ENCODE measurements at places on chromosomes 5 and 9.

GRCh38 chr5:148147415-148147814 is 20.9 kb upstream of the SPINK14 start:
- no peak for DNase-seq

DNA sequence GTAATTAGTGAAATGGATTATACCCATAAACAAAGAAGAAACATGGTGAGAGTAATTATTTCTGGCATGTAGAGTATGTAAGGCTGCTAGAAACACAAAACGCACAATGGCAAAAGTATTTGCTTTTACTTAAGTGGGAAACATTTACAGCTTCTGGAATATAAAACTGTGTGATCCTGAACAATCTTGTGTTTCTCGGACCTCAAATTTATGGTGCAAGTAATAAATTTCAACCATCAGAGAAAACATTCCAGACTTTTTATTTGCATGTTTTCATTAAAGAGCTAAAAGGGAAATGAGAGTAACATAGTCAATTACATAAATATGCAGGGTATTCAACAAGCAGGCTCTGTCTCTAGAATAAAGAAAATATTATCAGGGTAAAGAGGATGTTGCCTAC is 17.2 kb upstream of the PRR16 start:
- no peak for DNase-seq

DNA sequence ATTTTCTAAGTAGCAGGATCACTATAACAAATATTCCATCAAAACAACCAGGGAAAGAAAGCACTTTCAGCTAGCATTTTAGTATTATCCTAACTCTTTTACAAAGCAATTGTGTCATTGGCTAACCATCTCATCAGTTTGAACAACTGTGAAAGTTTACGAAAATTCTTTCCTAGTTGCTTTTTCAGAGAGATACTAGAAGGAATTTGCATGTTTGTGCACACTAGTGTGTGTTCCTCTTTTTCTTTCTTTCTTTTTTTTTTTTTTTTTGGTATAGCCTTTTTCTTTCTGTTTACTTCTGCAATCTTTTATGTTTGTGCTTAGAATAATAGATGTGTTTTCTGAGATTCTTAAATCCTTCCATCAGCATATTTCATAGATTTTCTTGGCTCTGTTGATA is 124.7 kb upstream of the SEMA6A start:
- DNase-seq = no peak

GRCh38 chr9:129178568-129179382 is 714 bp upstream of the IER5L start:
- DNase-seq = no peak

GRCh38 chr5:14471507-14471906 is 110.1 kb upstream of the OTULINL start:
- no peak for DNase-seq

- DNase-seq = no peak
These were observed 2.8 kb upstream of the CMYA5 start for GRCh38 chr5:79686799-79687198.

DNA sequence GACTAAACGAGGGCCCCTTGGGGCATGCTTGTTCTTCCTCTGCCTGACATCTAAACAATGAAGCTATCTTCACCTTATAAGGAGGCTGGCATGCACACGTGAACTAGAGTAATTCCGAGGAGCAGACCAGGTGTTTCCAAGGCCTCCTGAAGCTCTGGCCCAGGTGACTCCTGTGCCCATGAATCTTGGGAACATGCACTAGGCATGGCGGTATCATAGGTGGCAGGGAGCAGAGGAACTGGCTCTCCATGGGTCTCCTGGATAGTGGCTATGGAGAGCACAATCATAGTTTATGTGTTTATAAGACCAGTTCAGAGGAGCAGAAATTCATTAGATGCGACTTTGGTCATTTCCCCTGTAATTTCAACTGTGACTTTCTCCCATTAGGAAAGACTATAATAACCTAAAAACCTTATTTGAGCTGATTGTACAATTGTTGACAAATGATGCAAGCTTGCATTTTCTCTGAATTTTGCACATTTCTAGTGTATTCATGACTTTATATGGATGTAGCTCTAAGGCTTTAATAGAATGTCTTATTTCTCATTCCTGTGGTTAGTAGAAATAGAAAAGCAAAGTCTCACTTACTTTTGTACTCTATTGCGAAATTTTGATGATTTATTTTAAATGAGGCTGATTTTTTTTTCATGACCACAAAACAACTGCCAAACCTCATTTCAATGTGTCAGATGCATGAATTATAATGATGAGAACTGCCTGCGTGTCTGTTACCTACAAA is 135.3 kb upstream of the RPS23 start:
- no peak for DNase-seq

DNA sequence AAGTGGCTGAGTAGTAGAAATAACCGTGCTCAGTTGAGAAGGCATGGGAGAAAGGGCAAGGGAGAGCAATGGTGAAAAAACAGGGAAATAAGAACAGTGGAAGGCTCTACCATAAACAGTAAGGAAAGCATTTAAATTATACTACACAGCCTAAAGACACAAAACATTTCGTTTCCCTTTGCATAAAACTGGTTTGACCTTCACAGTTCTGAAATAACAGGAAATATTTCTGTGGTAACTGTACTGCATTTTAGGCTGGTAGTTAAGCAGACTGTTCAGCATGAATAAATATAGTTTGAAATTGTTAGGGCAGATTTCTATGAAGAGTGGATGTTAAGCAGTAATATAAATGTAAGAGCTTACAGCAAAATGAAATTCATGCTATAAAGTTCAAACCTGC is 147.5 kb downstream of the CSNK1G3 start:
- DNase-seq = no peak

GRCh38 chr9:134371731-134372130 is 45.5 kb downstream of the RXRA start:
- no peak for DNase-seq

- no peak for DNase-seq
These were observed 150.8 kb upstream of the NR3C1 start for GRCh38 chr5:143554187-143554717.

GRCh38 chr5:135156715-135157404 is 122.8 kb upstream of the PITX1 start:
- no peak for DNase-seq

DNA sequence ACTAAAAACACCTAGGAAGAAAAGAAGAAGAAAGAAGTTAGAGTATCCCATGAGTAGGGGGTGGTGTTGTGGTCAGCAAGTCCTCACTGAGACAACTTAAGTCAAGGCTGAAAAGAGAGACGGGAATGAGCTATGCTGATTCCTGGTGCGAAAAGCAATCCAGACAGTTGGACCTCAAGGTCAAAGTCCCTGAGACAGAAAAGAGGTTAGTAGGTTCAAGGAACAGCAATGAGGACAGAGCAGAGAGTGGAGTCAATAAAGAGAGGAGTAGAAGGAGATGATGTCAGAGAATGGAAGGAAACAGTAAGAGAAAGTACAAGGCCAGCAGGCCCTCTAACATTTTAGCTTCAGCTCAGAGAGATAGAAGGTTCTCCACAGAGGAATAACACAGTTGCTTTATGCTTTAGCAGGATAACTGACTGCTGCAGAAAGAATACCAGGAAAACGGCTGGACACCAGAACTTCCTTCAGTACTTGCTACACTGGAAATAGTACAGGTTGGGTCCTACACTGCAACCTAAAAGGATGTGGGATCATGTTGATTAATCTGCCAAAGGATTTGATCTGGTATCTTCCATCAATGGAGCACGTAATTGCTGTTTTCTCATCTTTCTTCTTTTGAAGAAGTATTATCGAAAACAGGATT is 43.6 kb downstream of the GNAQ start:
- no peak for DNase-seq

DNA sequence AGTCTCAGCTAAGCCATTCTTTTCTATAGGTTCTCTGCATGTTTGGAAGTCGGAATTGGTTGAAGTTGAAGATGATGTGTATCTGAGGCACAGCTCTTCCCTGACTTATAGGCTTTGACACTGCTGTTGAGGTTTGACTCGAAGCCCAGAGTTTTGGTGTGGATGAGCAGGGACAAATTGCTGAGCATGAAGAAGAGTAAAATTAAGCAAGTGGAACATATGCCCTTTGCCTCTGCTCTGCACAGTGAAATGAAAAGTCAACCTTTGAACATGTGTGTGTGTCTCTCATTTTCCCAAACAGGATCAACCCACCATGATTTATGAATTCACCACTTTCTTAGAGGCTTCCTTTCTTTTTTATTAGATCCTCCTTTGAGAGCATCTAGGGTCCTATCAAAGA is 8.5 kb downstream of the HMHB1 start:
- DNase-seq = no peak

DNA sequence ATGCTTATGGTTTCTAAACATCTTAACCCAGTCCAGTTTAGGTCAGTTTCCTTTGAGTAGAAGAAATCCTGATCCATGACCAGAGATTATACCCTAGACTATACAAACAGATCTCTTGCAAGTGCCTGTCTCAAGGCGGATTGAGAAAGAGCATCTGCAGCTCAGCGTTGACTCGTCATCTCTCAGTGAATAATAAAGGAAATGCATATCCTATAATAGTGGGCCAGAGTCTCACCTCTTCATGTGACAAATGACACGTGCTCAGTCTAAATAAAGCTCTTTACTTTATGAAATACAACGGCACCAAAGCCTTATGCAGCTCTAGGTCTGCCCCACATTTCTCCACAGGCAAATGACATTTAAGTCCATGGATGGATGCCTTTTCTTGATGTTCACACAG is 179.4 kb upstream of the NR3C1 start:
- DNase-seq = no peak

GRCh38 chr9:100933656-100934055 is 94.9 kb upstream of the PLPPR1 start:
- no peak for DNase-seq

GRCh38 chr5:180142021-180142765 is 66.8 kb downstream of the RASGEF1C start:
- no peak for DNase-seq

GRCh38 chr9:116978155-116978554 is 291.1 kb downstream of the TRIM32 start:
- no peak for DNase-seq

GRCh38 chr5:19855453-19855852 is 132.5 kb downstream of the CDH18 start:
- no peak for DNase-seq

DNA sequence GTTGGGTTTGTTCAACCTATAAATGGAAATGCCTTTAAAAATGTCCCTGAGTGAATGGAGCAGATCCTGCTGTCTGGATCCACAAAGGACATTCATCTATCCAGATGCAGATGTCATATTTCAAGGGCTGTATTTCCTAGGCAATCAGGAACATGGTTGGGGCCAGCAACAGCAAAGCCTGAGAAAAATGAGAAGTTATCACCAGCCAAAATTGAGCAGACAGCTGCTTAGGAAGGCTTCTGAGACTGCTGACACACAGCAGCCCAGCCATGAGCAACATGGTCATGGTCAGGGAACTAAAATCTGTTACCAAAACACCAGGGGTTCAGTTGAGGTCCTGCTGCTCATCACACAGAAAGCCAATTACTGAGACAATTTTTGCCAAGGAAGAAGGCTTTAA is 9.2 kb upstream of the IL7R start:
- no peak for DNase-seq

- no peak for DNase-seq
These were observed 1108.3 kb upstream of the DMAC1 start for GRCh38 chr9:8907868-8908267.

DNA sequence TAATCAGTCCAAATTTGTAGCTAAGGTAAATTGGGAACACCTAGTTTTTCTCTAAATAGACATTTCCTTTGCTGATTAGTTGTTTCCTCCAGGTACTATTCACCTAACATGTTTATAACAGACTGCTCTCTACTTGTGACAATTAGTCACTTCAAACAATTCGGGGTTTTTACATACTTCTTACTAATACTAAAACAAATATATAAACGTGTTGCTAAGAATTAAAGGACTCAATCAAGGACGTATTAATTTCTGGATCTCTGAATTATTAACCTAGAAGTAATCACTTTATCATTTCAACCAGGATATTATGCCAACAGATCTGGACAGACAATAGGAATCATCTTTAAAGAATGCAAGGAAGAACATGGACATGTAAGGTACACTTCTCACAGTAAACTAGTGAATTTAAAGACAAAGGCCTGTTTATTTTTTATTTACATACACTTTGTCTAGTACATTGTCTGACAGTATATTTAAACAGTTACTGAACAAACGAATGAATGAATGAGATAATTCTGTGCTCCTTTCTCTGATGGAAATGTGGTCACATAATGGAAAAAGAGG is 22.3 kb downstream of the PJA2 start:
- DNase-seq = no peak

DNA sequence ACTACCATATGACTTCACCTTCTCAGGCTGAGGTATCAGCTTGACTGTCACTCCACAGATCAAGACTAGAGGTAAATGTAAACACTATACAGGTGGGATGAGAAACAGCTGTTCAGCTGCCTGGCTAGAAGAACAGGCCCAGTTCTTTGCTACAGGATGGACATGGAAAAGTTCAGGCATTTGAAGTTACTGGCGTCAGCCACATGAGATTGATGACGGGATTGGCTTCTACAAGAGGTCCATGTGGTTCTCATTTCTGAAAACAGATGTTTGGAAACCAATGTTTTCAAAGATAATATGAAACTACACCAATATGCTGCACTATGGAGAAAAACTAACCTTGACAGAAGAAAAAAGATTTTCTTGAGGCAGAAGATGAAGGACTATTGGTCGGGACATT is 324.1 kb downstream of the CDH10 start:
- DNase-seq = no peak

- DNase-seq = no peak
These were observed 107.0 kb upstream of the PCA3 start for GRCh38 chr9:76657265-76657664.

GRCh38 chr5:36389245-36389644 is 87.5 kb upstream of the RANBP3L start:
- DNase-seq = no peak

GRCh38 chr5:71925608-71926091 is 181.6 kb upstream of the MAP1B start:
- no peak for DNase-seq

GRCh38 chr5:19891658-19892057 is 96.3 kb downstream of the CDH18 start:
- no peak for DNase-seq

DNA sequence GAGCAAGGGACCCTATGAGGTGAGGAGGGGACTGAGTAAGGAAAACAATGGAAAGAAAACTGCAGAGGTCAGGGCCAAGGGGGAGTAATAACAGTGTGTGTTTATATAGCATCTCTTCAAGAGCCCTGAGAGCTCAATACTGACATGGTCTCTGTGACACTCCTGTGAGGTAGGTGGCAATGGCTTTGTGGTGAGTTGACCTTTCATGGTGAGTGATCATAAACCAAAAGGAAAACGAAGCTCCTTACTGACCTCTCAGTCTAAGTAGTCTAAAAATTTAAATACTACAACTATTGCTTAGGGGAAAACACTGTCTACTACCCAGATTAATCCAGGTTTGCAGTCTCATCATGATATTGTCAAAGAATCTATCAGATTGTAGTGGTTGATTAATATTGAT is 130.9 kb downstream of the SNCAIP start:
- DNase-seq = no peak

GRCh38 chr9:131650254-131650653 is 89.6 kb downstream of the RAPGEF1 start:
- DNase-seq = no peak

Data from cortex of kidney (tissue), 1 donor.